Activated T-cell treated with anti-CD3 and anti-CD28 coated beads, Interleukin-2, amount 50 U/mL, for 4 hours (primary cell): ENCODE measurements at places on chromosomes 6 and 20. TPM values are rescaled to one million over a fixed set of nuclear protein-coding genes. Genes with fewer than 3 reads are reported as not detected.

The SLC26A8 gene
- total RNA-seq: not detected

The CTAGE9 gene
- not detected for total RNA-seq

The C20orf144 gene
- 0.11 TPM for total RNA-seq

The GTSF1L gene
- total RNA-seq: not detected

The PROKR2 gene
- not detected for total RNA-seq

The OTOR gene
- not detected for total RNA-seq

The DEFB124 gene
- not detected for total RNA-seq

The MOG gene
- not detected for total RNA-seq

The OR11A1 gene
- not detected for total RNA-seq
